D341Med (cell line): ENCODE measurements at places on chromosomes 6 and 20.
A peak's percentile ranks its signal among the peaks of the same experiment; 100 is the strongest.

DNA sequence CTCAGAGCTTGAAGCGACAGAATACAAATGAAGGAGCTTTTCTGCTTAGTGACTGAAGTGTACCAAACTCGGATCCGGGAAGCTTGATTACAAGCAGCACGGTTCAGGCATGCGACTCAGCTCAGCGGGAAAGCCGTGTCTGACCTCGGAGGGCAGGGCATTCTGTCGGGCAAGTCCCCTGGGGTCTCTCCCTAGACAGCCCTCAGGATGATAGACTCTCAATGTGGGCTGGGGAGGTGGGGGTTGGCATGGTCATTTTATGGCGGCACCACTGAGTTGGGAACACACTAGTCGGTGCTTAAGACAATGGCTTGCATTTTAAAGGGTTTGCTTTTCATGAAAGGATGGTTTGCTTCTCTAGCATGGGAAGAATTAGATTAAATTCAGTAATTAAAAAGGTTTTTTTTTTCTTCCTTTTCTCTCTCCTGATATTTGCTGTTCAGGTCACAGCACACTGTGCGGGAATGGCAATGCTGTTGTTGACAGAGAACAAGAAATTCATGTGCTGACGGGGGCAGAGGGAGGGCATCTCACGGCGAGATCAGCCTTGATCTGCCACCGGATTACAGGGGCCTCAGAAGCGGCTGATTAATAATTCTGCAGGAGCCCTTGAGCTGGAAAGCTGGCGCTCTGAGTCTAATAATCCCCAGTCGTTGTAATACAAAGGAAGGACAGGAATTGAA, 80.7 kb upstream of the TRAF3IP2 start:
- peak; percentile 83 for DNase-seq

GRCh38 chr6:80357674-80358073, 251.2 kb downstream of the BCKDHB start:
- DNase-seq: no peak

GRCh38 chr6:35794536-35795452, 2.3 kb downstream of the CLPS start:
- DNase-seq: no peak

GRCh38 chr6:117818449-117818848, 88.6 kb upstream of the SLC35F1 start:
- DNase-seq: no peak

DNA sequence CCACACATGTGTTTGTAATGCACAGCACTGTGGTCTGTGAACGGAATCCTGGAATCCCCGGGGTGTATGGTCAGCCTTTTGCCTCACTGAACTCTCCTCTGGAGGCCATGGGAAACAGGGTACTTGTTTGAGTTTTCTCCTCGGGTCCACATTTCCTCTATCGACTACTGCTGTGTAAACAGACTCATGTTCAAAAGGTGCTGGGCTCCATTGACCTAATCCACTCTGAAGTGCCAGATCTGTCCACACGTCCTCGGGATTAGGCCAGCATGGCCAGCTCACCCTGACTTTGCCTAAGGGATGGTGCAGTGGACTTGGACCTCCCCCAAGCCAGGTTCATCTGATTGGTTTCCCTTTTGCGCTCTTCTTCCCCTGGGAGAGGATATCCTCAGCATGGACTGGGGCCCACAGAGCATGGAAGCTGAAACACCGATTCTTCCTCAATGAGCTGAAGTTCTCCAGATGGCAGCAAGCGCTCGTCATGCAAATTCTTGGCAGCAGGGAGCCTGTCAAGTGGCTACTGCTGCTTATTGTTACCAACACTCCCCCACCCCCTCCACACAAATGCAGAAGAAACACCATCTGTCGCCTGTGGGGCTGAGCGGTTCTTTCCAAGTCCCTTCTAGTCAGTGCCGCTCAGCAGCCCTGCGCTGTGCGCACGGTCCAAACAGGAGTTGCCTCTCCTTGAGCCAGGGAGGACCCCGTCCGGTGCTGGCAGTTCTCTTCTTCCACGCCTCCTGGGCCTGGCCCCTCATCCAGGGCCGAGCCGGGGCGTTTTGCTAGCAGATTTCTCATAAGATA, 292.6 kb upstream of the MARCKS start:
- DNase-seq: peak; percentile 88

- DNase-seq: no peak
These were observed at the start of gene C2 for GRCh38 chr6:31927242-31927862. Gene C2, plus strand, starts transcription at chr6:31927717. Its CDS starts 36 bp downstream, at chr6:31927753.

DNA sequence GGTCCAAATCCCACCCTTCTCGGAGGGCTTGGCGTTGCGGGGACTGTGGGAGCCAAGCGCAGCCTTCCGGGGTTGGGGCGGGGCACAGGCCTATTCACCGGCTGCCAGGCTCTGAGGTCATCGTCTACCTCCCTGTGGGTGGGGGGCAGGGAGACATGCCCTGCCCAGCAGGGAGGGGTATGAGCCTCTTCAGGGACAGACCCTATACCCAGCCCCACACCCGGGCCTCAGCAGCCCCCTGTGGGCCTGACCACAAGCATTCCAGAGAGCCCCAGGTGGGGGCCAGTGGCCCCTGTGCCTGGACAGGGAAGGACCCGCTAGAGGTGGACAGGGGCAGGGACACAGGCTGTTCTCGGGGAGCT, 11.6 kb downstream of the LAMA5 start:
- DNase-seq: no peak

- DNase-seq: no peak
These were observed 74.3 kb upstream of the PHACTR2 start for GRCh38 chr6:143603455-143603854.

GRCh38 chr20:51678026-51678697, 90.0 kb downstream of the ATP9A start:
- DNase-seq: peak; percentile 78

GRCh38 chr20:31945785-31946184, 6.1 kb downstream of the PDRG1 start:
- no peak for DNase-seq

GRCh38 chr20:62945771-62946339, 6.7 kb upstream of the SLC17A9 start:
- DNase-seq: no peak

DNA sequence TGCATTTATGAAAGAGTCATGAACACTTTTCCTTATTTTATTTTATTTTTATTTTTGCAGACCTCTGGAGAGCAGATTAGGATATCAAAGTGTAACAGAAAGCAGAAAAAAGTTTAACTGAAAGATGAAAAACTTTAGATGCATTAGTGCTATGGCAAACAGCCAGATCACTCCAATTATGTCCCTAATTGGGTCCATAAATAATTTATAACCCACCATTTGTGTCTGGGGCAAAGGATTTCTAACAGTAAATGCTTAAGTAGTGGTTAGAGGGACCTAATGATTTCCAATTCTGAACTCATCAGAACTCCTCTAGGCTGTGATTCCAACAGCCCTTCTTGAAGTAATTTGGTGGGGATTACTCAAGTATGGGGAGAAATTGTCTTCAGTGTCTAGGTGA, 93.7 kb upstream of the PROKR2 start:
- DNase-seq: no peak

DNA sequence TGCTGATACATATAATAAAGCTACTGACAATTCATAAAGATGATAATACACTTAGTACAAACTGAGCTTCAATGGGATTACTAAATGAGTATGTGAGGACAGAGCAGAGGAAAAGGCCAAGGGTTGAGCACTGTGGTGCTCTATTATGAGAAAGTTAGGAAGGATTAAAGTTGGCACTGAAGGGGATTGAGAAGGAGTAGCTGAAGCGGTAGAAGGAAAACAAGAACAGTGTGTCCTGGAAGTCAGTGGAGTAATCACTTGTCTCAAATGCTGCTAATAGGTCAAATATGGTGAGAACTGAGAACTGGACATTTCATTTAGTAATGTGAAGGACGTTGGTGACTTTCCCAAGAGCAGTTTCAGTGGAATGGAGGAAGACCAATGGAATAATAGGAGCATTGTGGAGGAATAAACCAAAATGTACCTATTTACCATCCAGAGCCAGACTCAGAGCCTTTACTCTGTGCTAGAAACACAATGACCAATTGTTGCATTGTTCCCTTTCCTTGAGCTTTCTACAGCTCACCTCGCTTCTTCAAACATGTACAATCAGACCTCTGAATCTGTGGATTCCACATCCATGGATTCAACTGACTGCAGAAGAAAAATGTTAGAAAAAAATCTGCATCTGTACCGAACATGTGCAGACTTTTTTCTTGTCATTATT, 255.9 kb downstream of the LAMA2 start:
- DNase-seq: no peak

GRCh38 chr20:17036541-17036940, 190.3 kb upstream of the PCSK2 start:
- no peak for DNase-seq

GRCh38 chr6:144008120-144008811, at the start of gene PLAGL1:
Gene PLAGL1, minus strand, starts transcription at chr6:144008259. Its CDS starts 60,123 bp downstream, at chr6:143948136.
- peak; percentile 60 for DNase-seq

DNA sequence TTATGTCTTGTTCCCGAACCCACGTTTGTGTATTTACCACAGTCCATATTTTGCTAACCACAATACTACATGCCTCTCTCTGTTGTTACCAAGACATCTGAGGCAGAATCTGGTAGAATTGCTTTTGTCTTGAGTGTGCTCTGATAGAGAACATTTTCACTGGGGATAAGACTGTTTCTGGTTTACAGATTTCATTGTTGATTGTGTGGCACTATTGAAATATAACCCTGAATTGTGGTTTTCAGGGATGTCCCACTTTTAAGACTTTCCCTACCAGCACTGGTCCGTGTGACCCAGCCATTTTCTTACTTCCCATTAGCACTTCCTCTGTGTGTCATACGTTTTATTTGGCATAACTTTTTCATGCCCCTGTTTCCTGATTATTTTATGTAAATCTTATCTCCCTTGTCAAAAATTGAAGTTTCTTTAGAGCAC, 12.2 kb downstream of the NCOA7 start:
- no peak for DNase-seq

GRCh38 chr20:22430746-22431168, 153.6 kb downstream of the FOXA2 start:
- no peak for DNase-seq

- DNase-seq: no peak
These were observed 125.1 kb downstream of the MYB start for GRCh38 chr6:135306166-135306565.

GRCh38 chr6:148967541-148967956, 220.7 kb downstream of the UST start:
- no peak for DNase-seq

DNA sequence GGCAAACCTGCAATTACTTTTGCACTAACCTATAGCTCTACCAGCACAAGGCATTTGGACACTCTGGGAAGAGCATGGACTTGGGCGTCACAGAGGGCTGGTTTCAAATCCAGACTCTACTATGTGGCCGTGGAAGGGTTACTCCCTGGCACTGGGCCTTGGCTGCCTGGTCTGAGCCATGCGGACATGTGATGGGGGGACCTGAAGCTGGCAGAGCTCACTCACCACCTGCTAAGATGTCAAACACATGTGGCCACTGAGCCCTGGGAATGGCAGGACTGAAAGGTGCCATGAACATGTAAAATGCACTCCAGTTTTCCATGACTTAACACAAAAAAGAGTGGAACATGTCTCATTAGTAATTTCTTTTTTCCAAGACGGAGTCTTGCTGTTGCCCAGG, 23.7 kb downstream of the VSTM2L start:
- no peak for DNase-seq

DNA sequence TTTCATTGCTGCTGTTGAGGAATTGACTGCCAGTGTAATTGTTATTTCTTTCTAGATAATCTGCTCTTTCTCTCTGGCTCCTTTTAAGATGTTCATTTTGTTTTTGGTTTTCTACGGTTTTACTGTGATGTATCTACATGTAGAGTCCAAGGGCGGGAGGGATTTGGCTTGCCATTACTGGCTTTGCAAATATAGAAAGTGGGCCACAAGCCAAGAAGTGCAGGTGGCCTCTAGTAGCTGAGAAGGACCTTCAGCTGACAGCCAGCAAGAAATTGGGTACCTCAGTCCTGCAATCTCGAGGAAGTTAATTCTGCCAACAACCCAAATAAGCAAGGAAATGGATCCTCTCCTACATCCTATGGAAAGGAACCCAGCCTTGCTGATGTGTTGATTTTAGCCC, 42.8 kb upstream of the GLP1R start:
- DNase-seq: no peak

- no peak for DNase-seq
These were observed 596.1 kb downstream of the QKI start for GRCh38 chr6:164010441-164011103.

DNA sequence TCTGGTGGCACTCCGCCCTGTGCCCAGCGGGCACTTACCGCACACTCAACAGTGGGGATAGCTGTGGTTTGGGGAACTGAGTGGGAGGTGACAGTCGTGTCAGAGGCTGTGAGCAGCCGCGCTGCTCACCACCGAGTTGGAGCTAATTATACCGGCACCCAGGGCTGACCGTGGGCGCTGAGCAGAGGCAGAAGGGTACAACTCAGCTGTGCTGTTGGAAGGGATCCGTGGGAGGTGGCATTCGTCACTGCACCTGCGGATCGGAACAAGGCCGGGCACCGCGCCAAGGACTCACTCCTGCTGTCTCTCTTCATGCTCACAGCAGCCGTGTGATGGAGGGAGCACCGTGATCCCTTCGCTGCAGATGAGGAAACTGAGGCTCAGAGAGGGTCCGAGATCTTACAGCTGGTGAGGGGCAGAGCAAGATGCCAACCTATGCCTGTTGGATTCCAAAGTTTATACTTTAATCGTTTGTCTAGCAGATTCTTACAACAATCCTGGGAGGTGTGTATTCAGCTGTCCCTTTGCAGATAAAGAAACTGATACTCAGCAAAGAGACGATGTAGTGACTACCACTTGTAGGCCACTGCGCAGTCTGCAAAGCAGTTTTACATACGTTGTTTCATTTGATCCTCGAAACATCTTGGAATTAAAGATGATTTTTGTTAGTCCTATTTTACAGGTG, 713 bp upstream of the ELMO2 start:
- no peak for DNase-seq

DNA sequence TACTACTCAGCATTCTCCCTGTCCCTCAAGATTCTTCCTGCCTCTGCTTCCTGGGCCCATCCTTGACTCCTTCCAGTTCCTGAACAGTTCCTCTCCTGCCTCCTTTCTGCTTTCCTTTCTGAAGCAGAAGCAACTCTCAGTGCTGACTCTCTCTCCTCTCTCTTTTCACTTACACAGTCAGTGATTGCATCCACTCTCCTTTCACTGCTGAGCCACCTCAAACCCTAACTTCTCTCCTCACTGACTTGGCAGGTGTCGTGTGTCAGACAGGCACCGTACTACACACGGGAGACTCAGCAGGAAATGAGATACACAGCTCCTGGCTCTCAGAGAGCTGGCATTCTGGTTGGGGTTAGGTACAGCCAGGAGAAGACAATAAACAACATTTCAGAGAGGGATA, 5.6 kb downstream of the ABHD16A start:
- DNase-seq: no peak
